ENCODE measurements at places on chromosomes 7 and 10. TPM values are rescaled to one million over a fixed set of nuclear protein-coding genes. Genes with fewer than 3 reads are reported as not detected.

The SFTPA1 gene
- 0.19 TPM for total RNA-seq

The ZNF804B gene
- total RNA-seq, result 0.05 TPM

The STEAP4 gene
- 19.9 TPM for total RNA-seq

The HTRA1 gene
- 104 TPM for total RNA-seq

The OR2A5 gene
- not detected for total RNA-seq

The TYSND1 gene
- total RNA-seq, result 5.2 TPM

The FIGNL1 gene
- 2.6 TPM for total RNA-seq

The RADIL gene
- 2.5 TPM for total RNA-seq

The TDRD1 gene
- total RNA-seq, result 1.2 TPM

The GSTK1 gene
- 208 TPM for total RNA-seq

The ANXA8L1 gene
- total RNA-seq, result not detected
